ENCODE measurements at places on chromosomes 16 and 17.

GRCh38 chr17:1591474-1592090, 29.0 kb upstream of the PITPNA start:
- no peak for DNase-seq

DNA sequence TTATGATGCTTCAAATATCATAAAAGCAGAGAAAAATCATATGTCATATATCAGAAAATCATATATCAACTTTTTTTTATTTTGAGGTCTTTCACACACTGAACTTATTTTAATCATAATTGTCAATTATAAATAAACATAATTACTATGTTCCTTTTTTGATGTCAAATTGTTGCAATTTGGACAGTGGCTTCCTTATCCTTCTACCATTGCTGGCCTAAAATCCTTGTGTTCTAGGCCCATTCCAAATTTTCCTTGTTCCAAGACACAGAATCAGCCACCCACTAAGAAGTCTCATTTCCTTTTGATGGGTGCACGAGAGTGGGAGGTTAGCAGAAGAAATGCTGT, 28.9 kb downstream of the G6PC1 start:
- DNase-seq: no peak

GRCh38 chr16:76235426-76235825, 41.8 kb upstream of the CNTNAP4 start:
- DNase-seq: no peak

GRCh38 chr17:6592173-6592572, 35.8 kb upstream of the PITPNM3 start:
- no peak for DNase-seq

DNA sequence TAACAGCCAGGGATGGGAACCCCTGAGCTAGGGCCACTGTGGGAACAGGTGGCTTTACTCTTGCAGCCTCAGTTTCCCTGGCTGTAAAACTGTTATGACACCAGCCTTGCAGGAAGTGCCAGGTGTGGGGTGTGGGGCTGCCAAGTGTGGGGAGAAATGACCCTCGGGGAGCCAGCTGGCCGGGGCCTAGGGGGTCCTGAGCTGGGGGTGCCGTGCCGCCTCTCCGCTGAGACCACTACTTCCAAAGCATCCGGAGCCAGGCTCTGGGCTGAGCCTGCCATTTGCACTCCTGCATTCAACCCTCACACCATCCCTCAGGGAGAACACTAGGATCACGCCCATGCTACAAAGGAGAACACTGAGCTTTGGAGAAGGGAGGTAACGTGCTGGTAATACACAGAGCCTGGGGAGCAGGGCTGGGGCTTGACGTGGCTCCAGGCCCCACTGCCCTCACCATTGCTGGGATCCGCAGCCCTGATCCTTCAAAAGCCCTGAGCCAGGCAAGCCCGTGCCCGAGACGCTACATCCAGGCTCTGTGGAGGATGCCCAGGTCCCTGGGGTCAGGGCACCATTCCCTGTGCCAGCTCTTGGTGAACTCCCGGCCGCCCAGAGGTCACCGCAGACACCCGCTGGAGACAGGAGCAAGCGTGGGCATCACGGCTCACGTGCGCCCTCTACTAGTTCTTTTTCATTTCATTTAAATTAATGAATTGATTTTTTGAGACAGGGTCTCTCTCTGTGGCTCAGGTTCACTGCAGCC, 28.8 kb upstream of the GINS2 start:
- DNase-seq: peak; percentile 60
